ENCODE measurements at places on chromosomes 13 and 19.

DNA sequence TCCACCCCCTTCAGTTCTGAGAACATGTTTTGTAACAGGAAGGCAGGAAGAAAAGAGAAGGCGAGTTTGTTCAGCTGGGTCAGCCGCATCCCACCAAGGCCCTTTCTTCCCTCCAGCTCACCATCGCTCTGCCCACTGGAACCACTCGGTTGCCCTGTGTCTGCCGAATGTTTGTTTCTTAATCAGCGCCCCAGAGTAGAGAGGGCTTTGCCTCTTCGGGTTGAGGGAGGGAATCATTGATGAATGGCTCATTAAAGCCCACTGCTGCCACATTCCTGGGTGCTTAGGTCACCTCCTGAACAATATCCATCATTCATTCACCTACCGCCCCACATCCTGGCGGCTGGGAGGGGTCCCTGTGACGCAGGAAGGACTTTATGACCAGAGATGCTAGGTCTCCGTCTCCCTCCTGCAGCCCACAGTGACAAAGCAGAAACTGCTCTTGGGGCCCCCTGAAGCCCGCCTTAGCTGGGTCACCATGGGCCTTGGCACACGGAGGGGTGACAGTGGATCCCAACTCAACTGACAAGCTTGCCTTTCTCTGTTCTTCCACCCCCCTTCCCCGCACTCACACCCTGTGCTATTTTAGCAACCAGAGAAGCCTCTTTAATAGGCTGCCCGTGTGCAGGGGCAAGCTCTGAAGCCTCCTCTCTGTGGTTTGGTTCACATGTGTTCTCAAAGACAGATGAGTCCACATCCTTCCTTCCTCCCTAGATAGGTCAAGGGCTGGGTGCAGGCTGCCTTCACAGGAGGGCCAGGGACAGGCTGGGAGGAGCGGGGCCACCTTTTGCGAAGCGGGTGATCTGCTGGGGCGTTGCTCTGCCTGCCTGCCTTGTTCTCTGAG, 46.2 kb downstream of the ACTN4 start:
- DNase-seq = peak; percentile 69

DNA sequence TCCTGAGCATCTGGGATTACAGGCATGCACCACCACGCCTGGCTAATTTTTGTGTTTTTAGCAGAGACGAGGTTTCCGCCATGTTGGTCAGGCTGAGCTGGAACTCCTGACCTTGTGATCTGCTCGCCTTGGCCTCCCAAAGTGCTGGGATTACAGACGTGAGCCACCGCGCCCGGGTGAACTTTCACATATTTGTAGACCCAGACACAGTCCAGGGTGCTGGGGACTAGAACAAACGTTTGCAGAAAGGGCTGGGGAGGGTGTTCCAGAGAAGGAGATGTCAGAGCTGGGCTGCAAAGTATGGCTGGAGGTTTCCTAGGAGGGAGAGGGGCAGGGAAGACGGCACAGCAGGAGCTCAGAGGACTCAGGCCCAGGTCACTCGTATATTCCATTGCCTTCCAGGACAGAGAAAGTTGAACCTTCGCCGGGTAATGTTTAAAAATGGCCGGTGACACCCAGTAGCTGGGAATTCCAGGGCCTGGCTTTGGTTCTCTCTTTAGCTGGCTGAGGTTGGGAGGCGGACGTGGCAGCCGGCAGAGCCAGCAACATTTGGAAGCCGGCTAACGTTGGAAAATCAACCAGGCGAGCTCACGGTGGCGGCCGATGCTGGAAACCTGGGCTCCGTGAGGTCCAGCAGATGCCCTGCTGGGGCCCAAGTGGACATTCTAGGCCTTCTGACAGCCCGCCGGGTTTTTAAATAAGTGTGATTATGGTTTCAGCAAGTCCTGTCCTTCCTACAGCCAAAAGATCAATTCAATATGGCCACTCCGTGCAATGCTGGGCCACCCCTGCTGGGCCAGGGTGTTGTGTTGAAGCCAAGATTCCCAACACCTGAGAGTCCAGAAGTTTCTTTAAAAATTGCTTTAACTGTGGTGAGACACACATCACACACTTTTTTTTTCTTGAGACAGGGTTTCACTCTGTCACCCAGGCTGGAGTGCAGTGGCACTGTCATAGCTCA, 41.5 kb downstream of the NFIC start:
- peak; percentile 57 for DNase-seq

DNA sequence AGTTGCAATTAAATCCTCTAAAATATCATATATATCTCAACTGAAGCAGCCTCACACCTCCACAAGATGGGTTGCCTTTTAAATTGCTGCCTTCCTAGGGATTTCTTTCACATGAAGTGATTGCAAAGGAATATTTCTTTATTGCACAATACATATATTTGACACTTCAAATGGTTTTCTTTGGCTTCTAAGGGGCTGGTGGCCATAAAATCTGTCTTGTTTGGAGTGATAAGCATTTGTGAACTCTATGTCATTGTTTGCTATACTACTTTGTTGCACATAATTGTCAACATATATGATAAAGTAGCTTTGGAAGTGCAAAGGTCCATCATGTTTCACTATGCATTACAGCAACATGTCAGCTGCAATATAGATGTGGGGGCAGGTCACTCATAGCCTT, 2380.9 kb downstream of the PCDH9 start:
- DNase-seq = no peak

GRCh38 chr19:12833738-12834565, 427 bp downstream of the RTBDN start:
- no peak for DNase-seq

- peak; percentile 71 for DNase-seq
Observed at GRCh38 chr19:38975214-38975860, at the start of gene FBXO17. FBXO17 (minus strand) TSS chr19:38975742; CDS start chr19:38950319, 25,423 bp downstream.

GRCh38 chr13:39054112-39054511, 15.9 kb downstream of the NHLRC3 start:
- no peak for DNase-seq

- no peak for DNase-seq
Observed at GRCh38 chr19:16915734-16916133, 26.9 kb downstream of the F2RL3 start.

DNA sequence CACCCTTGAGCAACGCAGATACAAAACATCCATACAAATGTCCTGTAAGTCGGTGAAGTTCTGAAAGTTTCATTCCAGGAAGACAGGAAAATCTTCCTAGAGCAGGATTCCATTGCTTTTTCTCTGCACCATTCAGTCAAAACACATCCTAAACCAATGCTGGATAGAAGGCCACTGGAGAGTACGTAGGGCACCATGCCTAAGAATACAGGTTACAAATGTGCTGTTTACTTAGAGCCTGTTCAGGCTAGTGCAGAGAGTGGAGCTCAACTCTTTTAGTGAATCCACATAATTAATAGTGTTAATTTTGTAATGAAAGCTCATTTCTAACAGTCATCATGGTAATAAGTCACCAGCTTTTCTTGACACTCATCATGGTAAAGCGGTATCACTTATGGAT, 187.6 kb downstream of the NHLRC3 start:
- DNase-seq = no peak

GRCh38 chr13:67343777-67344176, 113.6 kb upstream of the PCDH9 start:
- DNase-seq = no peak

DNA sequence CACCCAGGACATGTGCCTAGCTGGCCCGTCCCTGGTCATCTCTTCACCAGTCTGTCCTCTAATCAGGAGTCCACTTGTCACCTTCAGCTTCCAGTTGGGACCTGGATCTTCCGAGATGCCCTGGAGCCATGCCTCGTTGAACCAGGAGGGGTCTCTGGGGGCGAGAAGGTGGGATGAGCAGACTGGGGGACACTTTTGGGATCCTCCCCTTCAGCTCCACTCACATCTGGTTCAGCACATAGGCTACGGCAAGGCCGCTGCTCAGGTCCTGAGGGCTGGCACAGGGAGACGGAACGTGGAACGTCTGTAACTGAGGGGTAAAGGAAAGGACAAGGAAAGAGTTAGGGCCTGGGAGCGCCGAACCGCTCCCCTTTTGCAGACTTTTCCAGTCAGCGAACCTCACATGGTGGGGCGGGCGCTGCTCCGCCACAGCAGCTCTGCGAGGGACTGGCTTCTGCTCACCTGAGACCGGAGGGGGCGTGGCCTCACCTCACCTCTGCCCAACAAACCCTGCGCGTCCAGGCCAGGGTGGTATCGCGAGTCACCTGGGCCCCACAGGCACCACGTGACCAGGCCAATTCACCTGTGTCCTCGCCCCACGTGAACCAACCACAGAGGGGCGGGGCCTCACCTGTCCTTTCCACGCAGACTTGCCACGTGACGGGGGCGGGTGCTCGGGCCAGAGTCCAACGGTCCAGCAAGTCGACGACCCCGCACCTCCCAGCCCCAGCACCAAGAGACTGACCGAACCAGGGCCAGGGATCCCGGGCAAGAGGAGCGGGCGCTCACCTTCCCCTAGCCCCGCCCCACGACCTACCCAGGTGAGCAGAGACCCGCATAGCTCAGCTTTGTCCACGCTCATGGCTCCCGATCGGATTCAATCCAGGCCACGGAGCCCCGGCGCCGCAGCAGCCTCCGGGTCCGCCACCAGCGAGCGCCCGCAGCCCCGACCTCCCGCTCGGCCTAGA, at the start of gene HOOK2:
HOOK2 (minus strand) TSS at position 965 of the 968 bp plus-strand sequence; CDS start at position 862, 103 bp downstream.
- DNase-seq = no peak

DNA sequence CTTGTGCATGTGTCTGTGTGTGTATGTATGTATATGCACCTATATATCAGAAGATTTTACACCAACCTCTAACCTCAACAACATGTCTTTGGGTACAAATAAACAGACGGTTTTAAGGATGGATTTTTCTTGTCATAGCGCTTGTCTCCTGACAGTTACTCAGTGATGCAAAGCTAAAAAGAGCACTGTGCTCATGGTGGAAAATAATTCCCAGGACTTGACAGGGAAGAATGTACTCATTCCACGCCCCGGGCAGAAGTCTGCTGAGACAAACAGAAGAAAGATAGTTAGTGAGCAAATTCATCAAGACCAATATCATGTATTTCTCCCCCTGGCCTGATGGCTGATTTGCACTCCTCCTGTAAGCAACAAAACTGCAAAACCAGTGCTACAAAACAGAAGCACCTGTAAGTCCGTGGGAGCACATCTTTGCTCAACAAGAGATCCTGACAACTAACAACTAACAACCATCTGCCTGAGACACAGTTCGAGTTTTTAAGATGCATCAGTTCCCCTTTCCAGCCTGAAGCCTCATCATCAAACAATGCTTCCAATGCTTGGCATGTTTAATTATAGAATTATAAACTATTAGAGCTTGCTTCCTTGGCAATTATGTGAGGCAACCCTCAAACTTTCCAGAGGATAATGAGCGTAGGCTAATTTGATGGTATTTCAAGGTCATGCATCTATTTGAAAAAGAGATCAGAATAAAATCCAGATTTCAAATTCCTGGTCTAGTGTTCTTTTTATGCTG, 812.7 kb upstream of the MIR17HG start:
- no peak for DNase-seq

DNA sequence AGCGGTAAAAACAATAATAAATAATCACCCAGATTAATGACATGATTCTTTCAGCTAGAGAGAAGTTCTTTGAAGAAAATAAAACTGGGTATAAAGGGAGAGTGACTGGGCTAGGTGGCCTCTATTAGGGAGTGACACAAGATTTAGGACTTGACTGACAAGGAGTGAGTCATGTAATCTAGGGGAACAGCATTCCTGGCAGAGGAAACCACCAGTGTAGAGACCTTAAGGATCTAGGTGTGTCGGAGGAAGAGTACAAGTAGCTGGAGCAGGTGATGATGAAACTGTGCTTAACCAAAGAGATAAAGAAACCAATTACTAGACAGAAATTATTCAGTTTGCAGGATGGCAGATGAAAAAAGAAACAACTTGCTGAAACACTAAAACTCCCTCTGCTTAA, 248.0 kb downstream of the RFC3 start:
- DNase-seq = no peak

DNA sequence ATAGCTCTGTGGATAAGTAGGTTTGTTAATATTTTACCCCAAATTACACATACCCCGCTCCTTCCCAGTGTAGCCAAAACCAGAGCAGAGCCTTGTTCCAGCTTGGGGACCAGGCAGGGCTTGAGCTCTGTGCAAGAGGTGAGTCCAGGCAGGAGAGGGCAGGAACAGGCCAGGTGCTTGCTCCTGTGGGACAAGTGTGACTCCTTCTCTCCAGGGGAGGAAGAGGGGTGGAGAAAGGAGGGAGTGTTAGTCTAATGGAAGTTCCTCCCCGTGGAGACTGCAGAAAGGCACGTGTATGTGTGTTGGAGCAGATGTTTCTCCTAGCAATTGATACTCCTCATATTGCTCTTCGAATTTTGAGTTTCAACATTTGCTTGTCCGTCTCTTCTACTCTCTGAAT, 201.0 kb downstream of the FGF9 start:
- no peak for DNase-seq

- peak; percentile 66 for DNase-seq
Observed at GRCh38 chr13:43284162-43284561, 260.8 kb downstream of the DNAJC15 start.

- DNase-seq = peak; percentile 16
Observed at GRCh38 chr19:50046649-50047503, 21.1 kb downstream of the ZNF473 start.

- no peak for DNase-seq
Observed at GRCh38 chr13:69331245-69331644, 776.4 kb upstream of the ATXN8OS start.

DNA sequence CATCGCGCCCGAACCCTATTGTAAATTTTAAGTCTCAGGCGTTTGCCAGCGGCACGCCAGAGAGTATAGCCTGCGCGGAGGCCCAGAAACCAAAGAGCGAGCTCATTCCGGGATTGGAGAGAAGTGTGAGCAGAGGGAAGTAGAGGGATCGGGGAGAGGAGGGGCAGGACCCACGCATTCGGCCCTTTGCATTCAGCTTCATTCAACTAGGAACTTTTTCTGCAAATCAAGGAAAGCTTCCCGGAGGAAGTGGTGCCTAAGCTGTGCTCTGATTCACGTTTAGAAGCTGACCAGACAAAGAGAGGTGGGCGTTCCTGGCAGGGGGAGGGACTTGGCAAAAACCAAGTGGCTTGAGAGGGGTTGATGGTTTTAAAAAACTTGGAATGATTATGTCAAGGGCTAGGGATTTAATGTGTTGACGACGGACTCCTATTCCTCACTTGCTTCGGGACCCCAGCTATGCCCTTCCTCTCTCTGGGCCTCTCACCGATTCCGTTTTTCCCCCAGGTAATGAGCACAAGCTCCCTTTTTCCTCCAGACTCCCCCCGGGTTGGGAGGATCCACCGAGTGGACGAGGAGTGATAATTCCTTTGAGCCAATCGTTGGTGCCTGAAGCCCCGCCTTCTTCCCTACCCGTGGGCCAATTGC, 811 bp upstream of the PRMT1 start:
- peak; percentile 97 for DNase-seq

- no peak for DNase-seq
Observed at GRCh38 chr13:113509989-113510388, 19.5 kb upstream of the DCUN1D2 start.

All from fibroblast of the aortic adventitia (primary cell).